Stimulated activated CD8-positive, alpha-beta memory T cell treated with anti-CD3 and anti-CD28 coated beads, Interleukin-15, amount 100 ng/mL, for 4 hours (primary cell): ENCODE measurements at places on chromosomes 5 and 9.

GRCh38 chr5:140595538-140596300 lies 31.1 kb downstream of the SLC35A4 start:
- no peak for DNase-seq

DNA sequence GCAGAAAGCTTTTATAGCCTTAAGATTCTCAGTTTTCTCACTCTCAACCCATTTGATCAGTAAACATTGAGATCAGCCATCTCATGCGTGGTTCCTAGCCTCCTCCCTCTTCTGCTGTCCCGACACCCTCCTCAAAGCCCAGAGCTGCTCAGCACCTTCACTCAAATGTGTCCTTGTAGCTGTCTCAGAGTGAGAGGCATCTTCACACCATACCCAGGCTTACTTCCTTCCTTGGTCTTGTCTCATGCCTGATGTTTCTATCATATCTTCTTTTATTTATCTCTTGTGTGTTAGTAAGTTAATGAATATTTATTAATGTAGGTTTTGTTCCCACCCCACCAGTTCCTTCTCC lies 72.4 kb upstream of the SNX2 start:
- DNase-seq, result no peak

GRCh38 chr9:114854736-114855355 lies 49.0 kb upstream of the TNFSF15 start:
- DNase-seq, result no peak

DNA sequence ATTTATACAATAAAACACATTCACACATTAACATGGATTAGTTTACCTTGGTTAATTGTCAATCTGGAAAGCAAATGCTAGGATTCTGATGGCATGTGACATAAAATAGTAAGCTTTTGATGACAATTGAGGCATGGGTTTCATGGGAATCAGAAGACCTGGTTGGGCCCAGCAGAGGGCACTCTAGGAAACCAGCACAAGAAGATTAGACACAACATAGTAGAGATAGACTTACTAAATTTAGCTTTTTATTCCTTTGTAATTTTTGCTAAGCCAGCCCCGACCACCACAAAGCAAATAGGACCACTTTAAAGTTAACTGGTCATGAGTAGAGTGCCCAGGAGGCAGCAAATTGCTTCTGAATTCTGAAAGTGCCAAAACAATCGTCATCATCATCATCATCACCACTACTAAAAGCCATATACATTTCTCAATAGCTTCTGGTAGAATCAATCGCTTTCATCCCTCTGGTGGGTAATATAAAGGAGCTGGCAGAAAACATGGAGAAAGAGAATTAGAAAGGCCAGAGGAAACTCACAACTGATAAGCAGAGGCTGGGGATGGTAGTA lies 163.2 kb downstream of the ARRDC3 start:
- DNase-seq, result no peak

- DNase-seq, result no peak
These were observed 13.9 kb downstream of the IDNK start for GRCh38 chr9:83636813-83637212.

DNA sequence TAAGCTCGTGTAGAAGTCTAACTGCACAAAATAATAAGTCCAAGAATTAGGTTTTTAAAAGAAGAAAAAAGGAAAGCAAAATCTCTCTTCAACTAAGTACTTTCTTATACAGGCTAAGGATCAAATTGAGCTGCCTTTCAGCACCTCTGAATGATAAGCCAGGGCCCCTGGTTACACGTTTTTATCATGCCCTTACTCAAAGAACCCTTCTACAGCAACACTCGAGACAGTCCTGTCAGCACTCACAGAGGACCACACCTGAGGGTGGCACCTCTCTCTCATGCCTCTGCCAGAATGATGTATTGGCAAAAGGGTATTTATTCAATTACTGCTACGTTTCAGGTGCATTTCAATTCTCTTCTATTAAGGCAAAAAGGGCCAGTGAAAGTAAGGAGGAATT lies 150.5 kb downstream of the BNC2 start:
- no peak for DNase-seq

DNA sequence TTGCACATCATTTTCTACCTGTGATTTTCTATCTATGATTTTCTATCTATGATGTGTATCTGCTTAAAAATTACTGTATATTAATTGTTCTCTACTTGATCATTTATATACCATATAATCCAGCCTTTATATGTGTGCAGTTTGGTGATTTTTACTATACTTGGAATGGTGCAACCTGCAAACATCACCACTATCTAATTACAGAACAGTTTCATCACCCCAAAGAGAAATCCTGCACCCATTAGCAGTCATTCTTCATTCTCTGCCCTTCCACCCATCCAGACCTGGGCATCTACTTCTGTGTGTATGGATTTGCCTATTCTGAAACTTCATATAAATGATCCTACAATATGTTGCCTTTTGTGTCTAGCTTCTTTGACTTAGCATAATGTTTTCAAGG lies 51.3 kb downstream of the CARTPT start:
- DNase-seq, result no peak

- DNase-seq, result no peak
These were observed 379.8 kb downstream of the EFNA5 start for GRCh38 chr5:107290780-107291398.
